ENCODE measurements at places on chromosomes 6 and 20.

DNA sequence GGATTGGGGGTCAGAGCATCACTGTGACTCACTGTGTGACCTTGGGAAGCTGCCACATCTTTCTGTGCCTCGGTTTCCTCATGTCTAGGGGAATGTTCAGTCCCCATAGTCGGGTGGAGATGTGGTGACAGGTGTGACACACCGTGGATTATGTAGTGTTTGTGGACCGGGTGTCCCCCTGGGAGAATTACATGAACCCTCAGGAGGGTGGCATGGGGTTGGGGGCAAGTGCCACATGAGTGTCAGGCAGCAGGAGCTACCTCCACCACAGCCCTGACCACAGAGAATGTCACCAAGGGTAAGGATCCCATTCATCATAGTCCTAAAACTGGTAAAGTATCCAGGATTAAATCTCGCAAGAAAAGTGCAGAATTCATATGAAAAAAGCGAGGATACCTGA is 23.2 kb downstream of the SUN5 start:
- no peak for DNase-seq

DNA sequence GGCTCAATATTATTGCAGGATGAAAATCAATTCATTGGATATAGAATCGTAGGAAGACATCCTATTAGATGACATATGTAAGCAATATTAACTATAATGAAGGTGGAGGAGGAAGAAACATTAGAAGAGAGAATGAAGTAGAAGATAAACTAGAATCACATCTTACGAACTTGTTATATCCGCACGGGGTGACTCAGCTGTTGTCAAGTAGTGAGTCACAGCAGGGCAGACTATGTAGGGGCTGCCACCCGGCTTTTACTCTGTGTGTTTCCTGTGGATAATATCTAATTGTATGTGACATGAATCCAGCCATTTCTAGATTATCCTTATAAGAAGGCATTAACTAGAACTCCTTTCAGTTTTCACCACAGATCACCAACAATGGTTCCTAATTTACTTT is 520.2 kb downstream of the DOK5 start:
- DNase-seq, result no peak

DNA sequence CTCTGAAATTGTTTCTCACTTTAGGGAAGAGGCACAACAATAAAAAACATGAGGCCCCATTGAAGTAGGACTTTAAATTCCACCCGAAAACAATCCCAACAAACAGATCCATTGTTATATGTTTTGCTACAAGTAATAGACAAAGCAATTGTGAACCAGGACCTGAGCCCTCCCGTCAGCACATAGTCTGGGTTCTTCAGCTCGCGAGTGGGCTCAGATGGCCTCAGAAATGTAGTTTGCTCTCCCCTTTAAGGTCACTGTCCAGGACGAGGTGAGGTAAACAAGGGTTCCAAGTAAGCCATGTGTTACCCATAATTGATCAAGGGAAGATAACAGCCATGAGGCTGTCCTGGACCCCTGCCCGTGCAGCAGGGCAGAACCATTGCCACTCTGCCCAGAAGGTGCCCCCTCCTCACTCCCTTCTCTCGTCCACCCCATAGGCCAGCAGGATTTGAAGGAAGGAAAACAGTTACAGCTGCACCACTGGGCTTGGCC is 160.1 kb upstream of the QKI start:
- no peak for DNase-seq

GRCh38 chr6:10332111-10332510 is 82.8 kb downstream of the TFAP2A start:
- no peak for DNase-seq

GRCh38 chr6:85394853-85395538 is 54.9 kb upstream of the NT5E start:
- DNase-seq, result no peak

DNA sequence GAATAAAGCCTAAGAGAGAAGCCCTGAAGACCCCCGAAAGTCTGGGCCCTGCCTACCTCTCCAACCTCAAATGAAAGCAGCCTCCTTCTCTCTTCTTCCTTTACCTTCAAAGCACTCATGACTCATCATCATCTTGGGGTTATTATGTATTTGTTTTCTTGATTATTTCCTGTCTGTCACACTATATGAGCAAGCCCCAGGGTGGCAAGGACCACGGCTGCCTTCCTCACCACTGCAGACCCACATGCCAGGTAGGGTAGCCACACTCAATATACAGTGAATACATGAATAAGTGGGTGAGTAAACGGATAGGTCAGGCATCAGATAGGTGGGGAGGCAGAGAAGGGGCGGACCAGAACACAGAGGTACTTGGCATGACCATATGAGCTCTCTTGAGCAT is 8.8 kb downstream of the WFDC3 start:
- no peak for DNase-seq

DNA sequence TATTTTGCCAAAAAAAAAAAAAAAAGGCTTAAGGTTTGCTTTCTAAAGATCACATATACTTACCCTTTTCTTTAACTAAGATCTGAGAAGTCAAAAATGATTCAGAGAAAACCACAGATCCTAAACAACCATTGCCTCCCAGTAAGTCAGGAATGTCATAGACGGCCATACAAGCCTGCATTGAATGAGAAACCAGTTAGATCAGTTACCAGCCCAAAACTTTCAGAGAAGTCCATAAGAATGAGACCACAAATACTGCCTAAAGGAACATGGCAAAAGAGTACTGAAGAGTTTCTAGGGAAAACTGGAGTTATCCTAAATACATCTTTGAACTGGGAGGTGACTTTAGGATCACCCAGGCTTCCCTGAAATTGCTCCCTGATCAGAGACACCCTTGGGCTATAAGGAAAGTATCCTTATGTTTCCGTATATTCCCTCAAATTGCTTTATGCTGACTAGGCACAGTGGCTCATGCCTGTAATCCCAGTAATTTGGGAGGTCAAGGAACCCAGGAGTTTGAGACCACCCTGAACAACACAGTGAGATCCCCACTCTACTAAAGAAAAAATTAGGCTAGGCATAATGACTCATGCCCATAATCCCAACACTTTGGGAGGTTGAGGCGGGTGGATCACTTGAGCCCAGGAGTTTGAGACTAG is 79.4 kb upstream of the SLC4A11 start:
- DNase-seq, result no peak

GRCh38 chr6:33458676-33459075 is 4.3 kb downstream of the ZBTB9 start:
- DNase-seq, result no peak

Data from NCI-H2171 (cell line).